ENCODE measurements at places on chromosomes 12 and 14.

DNA sequence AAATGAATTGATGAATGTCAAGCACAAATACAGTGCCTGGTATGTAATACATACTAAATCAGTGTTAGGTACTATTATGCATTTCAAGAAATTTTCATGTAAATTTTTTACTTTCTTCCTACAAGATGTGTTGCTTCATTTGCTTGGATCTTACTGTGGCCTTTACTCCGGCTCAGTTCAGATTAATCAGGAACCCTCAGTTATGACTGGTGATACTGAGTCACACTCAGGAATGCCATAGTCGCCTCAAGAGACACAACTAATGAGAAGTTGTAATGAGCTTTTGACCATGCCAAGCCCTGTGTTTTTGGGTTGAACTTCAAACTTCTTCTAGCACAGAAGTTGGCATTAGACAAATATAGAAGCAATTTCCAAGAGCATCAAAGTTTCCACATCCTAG lies 96.0 kb downstream of the TGFB3 start:
- no peak for DNase-seq

GRCh38 chr14:67187826-67188225 lies 1.4 kb upstream of the GARIN2 start:
- DNase-seq, result no peak

- no peak for DNase-seq
These were observed 347.2 kb downstream of the CCDC91 start for GRCh38 chr12:28537474-28537873.

DNA sequence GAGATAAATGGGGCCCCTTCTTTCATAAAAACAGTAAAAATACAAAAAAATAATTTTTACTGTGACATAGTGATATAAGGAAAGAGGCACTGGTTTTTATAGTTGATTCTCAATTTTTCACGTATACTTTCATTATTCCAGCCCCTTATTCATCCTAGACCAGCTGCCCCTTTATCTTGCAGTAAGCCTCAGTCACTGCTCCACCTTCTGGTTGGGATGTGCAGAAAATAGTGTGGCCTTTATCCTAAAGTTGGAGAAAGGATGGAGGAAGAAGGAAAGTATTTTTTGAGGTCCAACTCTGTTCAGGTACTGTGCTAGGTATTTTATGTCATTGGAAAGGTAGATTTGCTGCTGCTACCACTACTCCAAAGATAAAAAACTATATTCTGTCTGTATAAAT lies 172.7 kb downstream of the ANO6 start:
- peak; percentile 59 for DNase-seq

DNA sequence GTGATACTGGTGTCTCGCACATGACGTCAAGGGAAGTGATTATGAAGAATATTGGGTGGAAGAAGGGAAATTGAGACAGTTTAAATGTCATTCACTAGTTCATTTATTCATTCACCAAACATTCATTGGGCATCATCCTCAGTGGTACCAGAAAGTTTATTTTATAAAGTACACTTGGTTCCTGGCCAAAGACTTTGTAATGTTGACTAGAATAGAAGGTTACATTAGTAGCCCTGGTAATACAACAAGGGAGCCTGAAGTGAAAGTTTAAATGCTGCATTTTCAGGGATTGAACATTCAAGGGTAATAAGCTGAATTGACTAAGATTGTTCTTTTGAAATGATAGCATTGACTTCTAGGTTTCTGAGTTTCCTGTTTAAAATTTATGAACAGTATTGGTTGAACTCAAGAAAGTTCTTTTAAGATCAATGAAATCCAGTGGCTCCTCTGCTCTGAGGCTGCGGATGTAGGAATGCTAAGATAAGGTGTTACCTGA lies 236.8 kb upstream of the BTG1 start:
- no peak for DNase-seq

- DNase-seq, result no peak
These were observed 362.6 kb downstream of the DAD1 start for GRCh38 chr14:22226381-22226780.

- DNase-seq, result no peak
These were observed 5.1 kb upstream of the TMED10 start for GRCh38 chr14:75181293-75182062.

- DNase-seq, result no peak
These were observed 243.0 kb upstream of the DIO3 start for GRCh38 chr14:101318271-101318670.

- DNase-seq, result peak; percentile 19
These were observed at the start of gene ISM2 for GRCh38 chr14:77498120-77498979. TSS of gene ISM2 (minus strand) at chr14:77498816. CDS start at chr14:77498793, 23 bp downstream.

DNA sequence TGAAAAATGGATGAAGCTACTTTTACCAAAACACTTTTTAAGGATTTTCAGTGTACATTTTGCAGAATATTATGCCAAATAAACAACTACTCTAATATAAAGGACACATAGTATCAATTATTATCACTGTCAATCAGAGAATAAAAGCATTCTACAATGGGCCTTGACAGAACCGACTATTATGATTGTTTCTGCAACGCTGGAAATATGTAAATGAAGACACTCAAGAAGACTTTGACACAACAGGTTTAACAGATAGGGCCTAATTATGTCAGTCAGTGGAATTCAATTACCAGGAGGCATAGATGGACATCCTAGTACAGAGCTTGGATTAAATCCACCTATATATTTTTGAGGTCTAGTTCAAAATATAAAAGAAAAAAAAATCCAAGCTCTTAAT lies 58.7 kb upstream of the SOX5 start:
- no peak for DNase-seq

GRCh38 chr12:41188841-41189394 lies 798 bp downstream of the PDZRN4 start:
- no peak for DNase-seq

DNA sequence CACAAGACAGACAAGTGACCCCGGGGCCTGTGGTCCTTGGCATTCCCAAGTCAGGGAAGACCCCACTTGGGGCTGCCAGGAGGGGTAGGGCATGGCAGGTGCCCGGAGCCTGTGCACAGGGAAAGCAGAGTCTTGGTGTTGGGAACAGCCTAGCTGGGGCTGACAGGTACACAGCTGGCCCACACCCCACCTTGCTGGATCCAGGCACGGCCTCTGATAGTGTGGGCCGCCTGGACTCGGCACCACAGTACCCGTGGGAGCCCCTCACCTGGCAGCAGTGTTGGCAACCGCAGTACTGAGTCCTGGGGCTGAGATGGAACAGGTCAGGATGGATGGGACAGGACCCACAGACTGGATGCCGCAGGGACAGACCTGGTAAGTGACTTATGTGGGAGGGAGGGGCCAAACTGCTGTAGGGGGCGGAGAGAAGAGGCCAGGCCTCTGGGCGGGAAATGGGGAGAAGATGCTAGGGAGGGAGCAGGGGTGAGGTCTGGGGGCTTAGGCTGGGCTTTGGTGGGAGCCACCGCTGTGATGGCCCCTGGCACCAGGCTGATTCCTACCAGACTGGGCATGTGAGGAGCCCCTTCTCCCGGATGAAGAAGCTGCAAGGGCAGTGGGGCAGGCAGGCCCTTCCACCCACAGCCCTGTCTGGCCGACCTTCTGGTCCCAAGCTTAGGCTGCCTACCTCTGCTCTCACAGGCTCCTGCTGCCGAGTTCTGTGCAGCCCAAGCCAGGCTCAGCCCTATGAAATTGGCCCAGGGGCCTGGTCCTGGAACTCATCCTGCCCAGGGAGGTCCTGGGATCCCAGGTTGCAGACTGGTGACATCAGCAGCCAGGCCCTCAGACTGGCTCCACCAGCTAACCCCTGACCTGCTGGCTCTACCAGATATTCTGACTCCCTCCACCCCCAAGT lies at the start of gene TGM1:
Gene TGM1 (minus strand): TSS at position 357 of the 913 bp plus-strand sequence. CDS start 825 bp downstream, outside the sequence.
- DNase-seq, result no peak

GRCh38 chr12:48092611-48093010 lies 13.3 kb downstream of the SENP1 start:
- no peak for DNase-seq

GRCh38 chr12:66584673-66585072 lies 94.2 kb downstream of the GRIP1 start:
- DNase-seq, result no peak

- no peak for DNase-seq
These were observed 36.3 kb downstream of the STON2 start for GRCh38 chr14:81363746-81364378.

- no peak for DNase-seq
These were observed 13.6 kb upstream of the ACVR1B start for GRCh38 chr12:51937926-51938325.

DNA sequence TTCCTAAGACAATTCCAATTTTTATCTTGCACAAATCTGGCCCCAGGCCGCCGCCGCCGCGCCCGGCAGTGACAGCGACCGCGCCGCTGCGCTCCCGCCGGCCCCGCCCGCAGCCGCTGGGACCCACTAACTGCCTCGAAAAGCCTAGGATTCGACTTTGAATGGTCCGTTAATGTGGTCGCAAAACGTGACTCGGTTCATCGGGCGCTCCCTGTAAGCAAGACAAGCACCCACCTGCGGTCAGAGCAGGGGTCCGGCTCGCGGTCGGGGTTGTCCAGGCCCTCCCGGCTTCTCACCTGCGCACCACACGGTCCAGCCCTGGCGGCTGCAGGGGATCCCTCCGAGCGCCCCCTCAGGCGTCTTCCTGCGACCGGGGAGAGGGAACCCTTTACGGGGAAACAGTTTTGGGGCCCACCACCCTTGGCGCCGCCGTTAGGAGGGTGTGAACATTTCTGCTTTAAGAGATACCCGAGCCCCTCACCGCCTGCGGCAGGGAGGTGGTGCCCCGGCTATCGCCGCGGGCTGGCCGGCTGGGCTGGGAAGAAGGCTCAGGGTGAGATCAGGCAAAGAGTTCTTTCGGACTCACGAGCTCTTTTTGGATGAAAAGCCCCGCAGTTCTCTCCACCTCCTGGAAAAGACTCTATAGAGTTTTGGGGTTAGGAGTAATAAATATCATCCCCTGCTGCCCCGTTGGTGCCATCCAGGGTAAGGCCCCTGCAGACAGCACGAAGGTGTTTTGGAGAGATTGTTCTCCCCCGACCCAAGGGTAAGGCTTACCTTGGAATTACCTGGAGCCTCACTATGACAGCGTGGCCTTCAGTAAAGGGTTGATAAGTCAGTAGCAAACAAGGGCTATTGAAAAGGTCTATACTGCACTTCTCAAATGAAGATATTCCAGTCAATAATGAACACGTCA lies 13.6 kb upstream of the FOXJ2 start:
- DNase-seq, result no peak

- DNase-seq, result no peak
These were observed 842.8 kb downstream of the VRK1 start for GRCh38 chr14:97640031-97640430.

DNA sequence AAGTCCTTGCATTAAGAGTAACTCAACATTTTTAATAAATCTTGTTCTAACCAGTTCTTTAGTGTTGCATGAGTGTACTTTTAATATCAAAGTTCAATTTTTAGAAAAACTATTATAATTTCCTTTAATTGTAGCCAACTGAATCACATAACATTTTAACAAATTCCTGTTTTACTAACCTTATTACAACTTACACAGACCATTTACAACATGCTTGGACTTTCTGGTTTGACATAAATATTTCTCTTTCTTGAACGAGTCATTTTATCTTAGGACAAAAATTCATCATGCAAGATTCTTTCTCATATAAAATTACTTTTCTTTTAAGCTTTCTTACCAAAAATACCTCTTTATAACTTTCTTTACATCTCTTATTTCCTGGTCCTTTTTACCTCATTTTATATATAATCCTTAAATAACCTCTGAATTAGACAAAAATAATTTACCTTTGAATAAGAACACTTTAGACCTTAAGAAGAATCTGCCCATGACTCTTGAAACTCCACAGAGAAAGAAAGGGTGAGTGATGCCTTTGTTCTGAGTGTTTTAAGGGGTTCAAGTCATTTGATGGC lies 3.9 kb downstream of the SLCO1A2 start:
- no peak for DNase-seq

GRCh38 chr12:109130297-109131153 lies 14.1 kb downstream of the ACACB start:
- no peak for DNase-seq

DNA sequence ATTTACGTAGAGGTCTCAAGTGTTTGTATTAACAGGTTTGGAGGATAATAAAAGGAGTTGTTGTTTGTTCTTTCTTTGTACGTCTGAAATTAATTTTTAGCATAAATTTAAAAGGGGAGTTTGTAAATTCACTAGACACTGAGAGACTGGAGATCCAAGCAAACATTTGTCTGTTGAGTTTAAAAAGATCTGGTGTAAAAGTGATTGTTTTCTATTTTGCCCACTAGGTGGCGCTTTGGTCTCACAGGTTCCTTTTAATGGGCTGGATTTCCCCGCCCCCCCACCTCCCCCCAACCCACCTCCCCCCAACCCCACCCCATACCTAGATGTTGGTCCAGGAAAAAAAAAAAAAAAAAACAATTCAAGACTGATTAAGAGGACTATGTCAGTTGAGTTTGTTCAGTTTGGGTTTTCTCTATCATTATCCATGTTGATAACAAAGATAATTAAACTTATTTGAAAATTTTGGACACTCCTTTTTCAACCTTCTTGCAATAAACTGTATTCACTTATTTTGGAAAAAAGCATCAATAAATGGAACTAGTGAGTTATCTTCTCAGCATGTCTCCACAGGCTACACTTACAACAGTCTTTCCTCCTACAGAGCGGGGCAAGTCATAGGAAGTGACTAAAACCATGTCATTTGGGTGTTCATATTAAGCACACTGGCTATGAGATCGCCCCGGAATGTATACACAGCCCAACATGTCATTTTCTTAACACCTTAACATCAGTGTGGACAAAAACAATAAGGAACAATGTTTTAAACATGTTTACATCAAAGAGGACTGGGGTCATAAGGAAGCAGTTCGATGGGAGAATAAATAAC lies 841.1 kb downstream of the NRXN3 start:
- DNase-seq, result peak; percentile 55

DNA sequence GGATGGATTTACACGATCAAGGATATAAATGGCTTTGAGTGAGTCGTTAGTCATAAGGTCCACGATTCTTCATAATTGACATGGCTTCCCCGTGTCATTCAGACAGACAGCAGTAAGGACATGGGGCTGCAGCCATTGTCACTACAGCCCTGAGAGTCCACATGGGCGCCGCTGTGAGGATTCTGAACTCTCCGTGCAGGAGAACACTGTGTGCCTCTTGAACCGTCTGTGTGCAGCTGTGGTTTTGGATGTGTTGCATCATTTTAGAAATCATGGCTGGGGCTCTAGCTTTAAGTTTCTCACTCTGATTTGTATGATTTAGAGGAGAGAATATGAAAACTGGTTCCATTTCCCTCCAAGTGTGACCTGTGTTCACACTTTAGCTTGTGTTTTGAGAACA lies 47.2 kb downstream of the NPAS3 start:
- DNase-seq, result peak; percentile 56

DNA sequence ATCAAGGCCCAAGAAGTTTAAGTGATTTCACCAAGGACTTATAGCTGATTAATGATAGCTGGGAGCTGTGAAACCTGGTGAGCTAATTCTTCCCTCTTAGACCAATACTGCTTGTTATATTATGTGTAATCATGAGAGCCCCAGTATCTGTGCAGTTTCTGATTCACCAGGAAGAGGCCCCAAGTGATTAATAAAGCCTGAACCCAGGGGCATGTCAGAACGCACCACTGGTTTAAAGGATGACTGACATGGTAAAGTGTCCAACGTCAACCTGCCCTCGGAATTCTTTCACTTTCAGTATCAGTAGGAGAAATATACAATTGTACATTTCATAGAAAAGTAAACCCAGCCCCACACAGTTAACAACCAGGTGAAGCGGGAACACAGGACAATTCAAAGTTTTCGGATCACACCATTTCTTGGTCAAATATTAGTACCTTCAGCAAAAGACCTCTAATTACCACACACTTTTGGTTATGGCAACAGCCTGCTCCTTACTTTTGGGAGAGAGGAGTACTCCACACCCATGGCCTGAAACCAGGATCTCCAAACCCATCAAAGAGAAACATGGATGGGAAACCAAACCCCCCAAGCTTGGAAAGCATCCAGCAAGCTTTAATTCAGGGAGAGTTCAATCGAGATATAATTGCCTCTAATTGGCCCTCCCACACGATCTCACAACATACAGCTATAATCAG lies 28.5 kb downstream of the TMCC3 start:
- no peak for DNase-seq

Data from Ammon's horn (tissue), 1 donor.